8988T (cell line): ENCODE measurements at places on chromosomes 6 and 20.

- no peak for DNase-seq
These were observed 156.7 kb upstream of the PMEPA1 start for GRCh38 chr20:57866250-57867106.

- no peak for DNase-seq
These were observed 125.9 kb upstream of the TRAF3IP2 start for GRCh38 chr6:111731456-111732195.

GRCh38 chr6:89834884-89835792 lies 5.5 kb downstream of the CASP8AP2 start:
- DNase-seq, result no peak

DNA sequence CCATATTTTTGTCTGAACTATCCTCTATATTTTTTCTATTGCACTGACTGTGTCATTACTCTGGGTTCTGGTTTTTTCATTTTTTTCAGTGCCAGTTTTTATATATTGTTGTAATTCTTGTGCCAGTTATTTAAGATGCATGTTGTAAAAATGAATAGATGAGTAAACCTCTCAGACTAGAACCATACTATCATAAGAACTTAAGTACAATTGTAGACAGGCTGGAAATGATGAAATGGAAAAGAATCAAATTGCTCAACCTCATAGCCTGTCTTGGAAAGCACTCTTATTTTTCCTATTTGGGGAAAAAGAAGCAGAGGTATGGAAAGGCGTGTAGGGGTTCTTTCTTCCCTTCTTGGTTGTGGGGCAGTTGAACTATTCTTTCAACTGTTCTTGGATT lies 30.2 kb downstream of the PANK2 start:
- DNase-seq, result no peak

DNA sequence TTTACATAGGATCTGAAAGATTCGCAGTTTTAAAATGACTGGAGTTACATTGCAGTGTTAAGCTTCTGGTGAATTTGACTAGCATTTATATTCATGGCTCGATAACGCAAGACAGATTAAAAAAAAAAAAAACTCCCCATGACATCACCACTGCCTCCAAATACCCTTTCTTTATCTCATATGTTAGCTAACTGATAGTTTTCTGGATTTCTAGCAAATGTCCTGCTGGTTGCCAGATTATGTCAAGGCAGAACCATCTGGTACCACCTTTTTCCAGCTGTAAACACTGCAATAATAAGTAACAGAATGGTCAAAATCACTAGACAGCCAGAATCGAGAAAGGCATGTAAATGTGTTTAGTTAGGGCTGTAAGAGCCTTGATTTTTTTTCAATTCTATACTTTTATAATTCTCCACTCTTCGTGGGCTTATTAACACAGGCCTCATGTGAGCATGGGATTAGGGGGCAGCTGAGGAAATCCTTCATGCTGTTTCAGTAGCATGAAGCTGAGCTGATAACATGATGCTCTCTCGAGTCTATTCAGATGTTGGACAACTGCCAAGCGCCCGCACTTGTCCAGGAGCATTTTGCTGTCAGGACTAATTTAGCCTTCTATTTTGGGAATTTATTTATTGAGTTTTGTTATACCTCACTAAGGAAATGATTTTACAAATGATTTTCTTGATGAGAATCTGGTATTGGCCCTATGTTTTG lies 166.0 kb upstream of the SCGN start:
- DNase-seq, result no peak

- no peak for DNase-seq
These were observed 63.3 kb downstream of the ARHGAP18 start for GRCh38 chr6:129646642-129647041.

GRCh38 chr6:149484733-149485700 lies at the start of gene ZC3H12D:
Gene ZC3H12D (minus strand): TSS chr6:149485014. CDS start chr6:149474543, 10,471 bp downstream.
- DNase-seq, result no peak

- no peak for DNase-seq
These were observed 180.6 kb upstream of the CCN2 start for GRCh38 chr6:132131758-132132157.

- DNase-seq, result peak; percentile 42
These were observed 37.6 kb upstream of the ZBP1 start for GRCh38 chr20:57657535-57658446.

DNA sequence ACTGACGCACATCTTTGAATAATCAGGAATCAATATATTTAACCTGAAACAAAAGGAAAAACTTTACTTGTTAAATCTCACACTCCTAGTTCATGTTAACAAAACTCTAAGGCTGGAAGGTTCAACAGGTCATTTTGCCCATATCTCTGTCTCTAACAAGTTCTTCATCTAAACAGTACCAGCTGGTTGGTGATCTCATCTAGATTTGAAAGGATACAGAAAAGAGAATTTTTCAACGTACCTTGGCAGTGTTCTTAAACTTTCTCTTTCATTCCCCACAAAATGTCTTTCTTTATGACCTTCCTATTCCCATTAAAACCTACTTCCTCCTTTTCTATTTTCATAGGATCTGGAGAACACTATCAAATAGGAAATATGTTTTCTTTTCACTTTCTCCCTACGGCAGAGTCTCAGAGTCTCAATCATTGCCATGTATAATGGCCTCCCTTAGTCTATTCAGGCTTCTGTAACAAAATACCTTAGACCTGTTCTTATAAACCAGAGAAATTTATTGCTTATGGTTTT lies 111.3 kb downstream of the TBX18 start:
- DNase-seq, result no peak

DNA sequence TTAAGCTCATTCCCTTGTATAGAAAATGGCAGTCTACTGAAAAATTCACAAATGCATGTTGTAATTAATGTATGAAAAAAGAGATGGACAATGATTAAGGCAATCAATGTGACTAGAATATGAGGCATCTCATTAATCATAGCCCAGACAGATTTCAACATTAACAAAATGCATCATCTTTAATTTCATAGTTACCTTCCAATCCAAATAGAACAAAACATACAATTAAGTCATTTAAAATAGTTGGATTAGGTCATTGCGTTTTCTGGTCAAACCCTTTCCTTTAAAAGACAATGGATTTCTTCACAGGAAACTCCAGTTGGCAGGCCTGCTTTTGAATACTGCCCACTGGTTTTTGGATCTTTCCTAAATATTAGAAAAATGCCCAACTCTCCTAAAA lies 203.9 kb downstream of the HAO1 start:
- no peak for DNase-seq

GRCh38 chr20:61460261-61461052 lies 208.4 kb downstream of the CDH4 start:
- no peak for DNase-seq

DNA sequence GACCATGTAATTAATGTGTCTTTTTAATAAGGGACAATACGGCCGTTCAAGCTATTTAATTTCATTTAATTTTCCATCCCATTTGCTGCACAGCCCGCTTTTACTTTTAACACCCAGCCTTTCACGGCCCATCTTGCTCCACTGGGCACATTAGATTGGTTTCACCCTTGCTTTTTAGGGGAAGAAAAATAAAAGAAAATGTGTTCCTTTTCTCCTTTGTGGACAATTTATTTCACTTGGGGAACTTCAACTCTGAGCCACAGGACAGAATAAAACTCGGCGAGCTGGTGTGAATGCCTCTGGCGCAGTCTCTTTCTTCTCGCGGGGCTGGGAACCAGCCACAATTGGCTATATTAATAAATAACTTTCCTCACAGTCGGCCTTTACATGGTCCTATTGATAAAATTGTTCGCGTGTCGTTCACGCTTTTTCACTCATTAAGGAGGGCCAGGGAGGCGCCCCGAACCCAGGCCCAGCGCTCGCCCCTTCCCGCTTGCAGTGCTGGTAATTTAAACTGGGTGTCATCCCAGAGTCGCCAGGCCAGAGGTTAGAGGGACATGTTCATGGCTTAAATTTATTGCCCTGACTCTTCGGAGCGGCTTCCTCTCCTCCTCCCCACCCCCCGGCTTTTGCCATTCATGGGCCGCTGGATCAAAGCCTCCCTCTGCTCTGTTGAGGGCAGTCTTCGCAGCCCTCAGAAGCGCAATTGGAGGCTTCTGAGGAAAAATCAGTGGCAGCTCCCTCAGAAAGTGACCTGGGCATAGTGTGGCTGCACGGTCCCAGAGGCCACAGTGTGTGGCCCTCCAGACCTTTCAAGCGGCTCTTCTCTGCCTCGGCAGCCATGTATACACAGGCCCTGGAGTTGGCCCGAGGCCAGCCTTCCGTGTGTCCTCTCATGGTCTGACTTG lies 2.2 kb upstream of the PRDM13 start:
- DNase-seq, result no peak

DNA sequence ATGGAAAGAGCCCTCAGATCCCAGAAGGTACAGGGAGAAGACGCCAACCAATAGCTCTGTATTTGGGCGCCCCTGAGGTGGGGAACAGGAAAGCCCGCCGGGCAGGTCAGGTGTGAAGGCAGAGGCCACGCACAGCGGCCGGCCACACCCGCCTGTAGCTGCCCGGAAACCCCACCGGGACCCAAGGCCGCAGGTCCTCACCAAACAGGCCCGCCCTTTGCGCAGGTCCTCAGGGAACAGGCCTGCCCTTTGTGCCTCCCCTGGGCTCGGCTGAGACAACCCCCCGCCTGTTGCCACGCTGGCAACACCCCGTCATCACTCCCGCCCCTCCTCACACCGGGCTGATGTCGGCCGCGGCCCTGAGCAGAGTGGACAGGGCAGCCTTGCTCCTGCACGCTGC lies 44.9 kb upstream of the CHRNA4 start:
- DNase-seq, result no peak

- no peak for DNase-seq
These were observed 70.7 kb upstream of the TRAF3IP2 start for GRCh38 chr6:111676383-111676782.

DNA sequence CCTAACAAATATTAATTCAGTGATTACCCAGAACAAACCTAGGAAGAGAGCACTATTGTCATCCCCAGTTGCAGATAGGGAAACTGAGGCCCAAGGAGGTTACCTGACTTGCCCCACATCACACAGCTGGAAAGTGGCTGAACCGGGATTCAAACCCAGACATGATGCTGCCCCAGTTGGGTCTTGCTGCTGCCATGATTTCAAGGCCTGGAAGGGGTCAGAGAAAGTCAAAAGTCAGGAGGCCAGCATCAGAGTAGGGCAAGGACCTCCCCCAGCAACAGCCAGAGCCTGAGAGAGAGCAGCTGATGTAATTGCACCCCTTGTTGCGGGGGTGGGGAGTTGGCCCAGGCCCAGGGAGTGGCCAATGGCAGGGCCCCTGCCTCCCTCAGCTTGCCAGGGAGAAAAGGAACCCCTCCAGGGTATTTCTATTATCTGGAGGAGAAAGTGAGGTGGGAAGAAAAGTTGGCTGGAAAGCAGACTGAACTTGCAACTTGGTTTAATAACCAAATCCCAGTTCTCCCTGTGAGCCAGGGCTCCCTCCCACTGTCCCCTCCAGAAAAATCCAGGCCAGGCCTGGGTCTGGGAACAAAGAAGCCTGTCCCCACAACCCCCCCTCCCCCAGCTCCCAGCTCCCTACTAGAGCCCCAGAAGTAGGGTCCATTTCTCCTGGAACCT lies 83.6 kb downstream of the MRPL14 start:
- DNase-seq, result no peak

- DNase-seq, result no peak
These were observed 66.8 kb upstream of the CCN2 start for GRCh38 chr6:132017942-132018341.

- DNase-seq, result no peak
These were observed 333.0 kb downstream of the CD83 start for GRCh38 chr6:14450578-14450977.

DNA sequence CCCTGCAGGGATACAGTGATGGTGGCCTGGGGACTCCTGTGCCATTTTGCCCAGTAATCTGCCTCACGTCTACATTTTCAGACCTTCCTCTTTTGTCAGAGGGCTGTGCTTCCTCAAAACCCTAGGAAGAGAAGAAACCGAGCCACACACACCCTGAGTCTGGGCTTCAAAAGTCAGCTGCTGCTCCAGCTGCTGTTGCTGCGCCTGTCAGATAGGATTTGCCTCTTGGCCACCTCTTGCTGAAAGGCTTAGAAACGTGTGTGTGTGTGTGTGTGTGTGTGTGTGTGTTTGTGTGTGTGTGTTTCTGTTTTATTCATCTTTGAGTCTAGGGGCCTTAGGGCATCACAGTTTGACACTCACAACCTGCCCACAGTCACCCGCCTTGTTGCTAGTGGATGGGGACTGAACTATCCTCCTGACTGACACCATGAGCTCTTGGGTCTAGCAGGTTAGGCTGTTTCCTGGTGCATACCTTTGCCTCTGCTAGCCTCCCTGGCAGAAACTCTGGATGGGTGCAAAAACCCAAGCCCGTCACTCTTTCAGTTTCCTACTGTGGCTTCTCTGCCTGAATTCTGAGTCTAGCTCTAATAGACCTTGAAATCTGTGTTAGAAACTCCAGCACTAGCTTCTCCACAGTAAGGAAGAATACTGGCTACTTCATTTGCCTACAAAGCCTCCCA lies 94.9 kb upstream of the CEP85L start:
- no peak for DNase-seq

- DNase-seq, result no peak
These were observed 20.4 kb downstream of the PDE7B start for GRCh38 chr6:135871878-135872277.

DNA sequence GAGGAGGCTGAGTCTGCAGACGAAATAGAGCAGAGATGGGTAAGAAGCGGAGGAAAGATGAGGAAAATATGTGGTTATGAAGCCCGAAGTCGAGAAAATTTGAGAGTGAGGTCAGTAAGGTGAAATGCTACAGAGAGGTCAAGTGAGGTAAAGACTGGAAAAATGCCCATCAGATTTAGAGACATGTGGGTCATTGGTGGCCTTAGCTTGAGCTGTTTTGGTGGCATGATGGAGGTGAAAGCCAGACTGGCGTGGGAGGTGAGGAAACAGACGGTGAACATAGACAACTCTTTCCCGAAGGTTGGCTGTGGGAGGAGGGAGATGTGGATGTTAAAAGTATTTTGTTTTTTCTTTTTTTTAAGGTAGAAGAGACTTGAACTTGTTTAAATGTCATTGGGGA lies 9.4 kb downstream of the ARFGEF2 start:
- DNase-seq, result no peak

- DNase-seq, result no peak
These were observed 14.9 kb downstream of the EBF4 start for GRCh38 chr20:2707353-2708072.

DNA sequence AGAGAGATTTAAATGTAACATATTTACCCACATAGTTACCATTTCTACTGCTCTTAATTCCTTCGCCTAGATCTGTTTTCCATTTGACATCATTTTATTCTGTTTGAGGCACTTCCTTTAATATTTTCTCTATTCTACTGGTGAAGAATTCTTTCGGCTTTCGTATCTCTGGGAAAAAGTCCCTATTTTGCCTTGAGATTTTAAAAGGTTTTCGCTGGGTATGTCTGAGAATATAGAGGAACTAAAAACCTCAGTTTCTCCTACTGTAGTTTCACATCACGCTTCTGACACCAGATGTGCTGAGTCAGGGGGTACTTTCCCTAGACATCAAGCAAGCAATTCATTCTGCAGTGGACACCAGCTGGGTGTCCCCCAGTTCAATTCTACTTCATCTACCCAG lies 61.7 kb downstream of the E2F3 start:
- DNase-seq, result no peak

- no peak for DNase-seq
These were observed 2.3 kb upstream of the CEBPB start for GRCh38 chr20:50188287-50188688.

DNA sequence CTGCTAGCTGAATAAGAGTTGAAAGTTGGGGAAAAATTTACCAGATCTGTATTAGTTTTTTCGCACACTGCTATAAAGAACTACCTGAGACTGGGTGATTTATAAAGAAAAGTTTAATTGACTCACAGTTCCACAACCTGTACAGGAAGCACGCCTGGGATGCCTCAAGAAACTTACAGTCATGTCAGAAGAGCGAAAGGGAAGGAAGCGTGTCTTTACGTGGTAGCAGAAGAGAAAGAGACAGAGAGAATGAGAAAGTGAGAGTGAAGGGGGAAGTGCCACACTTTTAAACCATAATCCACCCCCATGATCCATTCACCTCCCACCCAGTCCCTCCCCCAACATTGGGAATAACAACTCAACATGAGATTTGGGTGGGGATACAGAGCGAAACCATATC lies 79.6 kb downstream of the KHDC1L start:
- DNase-seq, result no peak
